Adrenal gland (tissue), 19 donors: ENCODE measurements at places on chromosomes 3 and 15. TPM values are rescaled to one million over a fixed set of nuclear protein-coding genes. Genes with fewer than 3 reads are reported as not detected.
A peak's percentile ranks its signal among the peaks of the same experiment; 100 is the strongest.

GRCh38 chr15:92817339-92817886 is 82.7 kb upstream of the CHD2 start:
- no peaks in the 10 kb centered on the region for H3K36me3 ChIP-seq
- DNase-seq = no peak
- no peak overlapping the region for H3K27ac ChIP-seq
- H3K4me1 ChIP-seq = peaks cover 30% of the 10 kb centered on the region

DNA sequence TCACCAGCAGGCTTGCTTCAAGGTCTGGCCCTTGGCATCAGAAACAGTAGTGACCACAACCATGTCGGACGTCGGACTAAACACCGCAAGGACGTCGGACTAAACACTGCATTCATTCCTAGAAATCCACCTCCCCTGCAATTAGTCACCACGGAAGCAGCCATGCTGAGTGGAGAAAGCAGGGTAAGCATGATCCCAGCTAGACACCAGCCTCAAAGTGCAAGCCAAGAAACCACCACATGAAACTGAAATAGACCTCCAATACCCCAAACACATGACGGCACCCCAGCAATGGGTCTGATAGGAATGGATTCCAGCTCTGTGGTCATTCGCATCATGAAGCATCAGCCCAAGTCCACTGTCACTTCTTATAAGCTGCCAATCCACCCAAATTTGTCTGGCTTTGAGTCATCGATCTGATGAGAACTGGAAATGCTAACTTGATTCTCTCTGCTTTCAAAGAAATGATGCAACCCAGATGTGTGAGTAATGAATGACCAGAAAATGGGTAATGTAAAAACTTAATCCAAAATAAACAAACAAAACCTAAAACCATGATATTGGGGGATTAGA is 348.3 kb upstream of the TMCO5A start:
- DNase-seq = no peak
- H3K27ac ChIP-seq = no peak overlapping the region
- H3K4me1 ChIP-seq = no peaks in the 10 kb centered on the region
- H3K27me3 ChIP-seq = no peaks in the 10 kb centered on the region
- H3K4me3 ChIP-seq = no peak overlapping the region

The UROC1 gene
- total RNA-seq = not detected

GRCh38 chr15:25175789-25176615 is 221.2 kb downstream of the SNRPN start:
- H3K4me3 ChIP-seq = no peak overlapping the region
- no peak overlapping the region for H3K27ac ChIP-seq
- no peaks in the 10 kb centered on the region for H3K27me3 ChIP-seq

- H3K4me3 ChIP-seq = no peak overlapping the region
- no peak overlapping the region for H3K27ac ChIP-seq
- peaks cover 4% of the 10 kb centered on the region for H3K27me3 ChIP-seq
- H3K36me3 ChIP-seq = no peaks in the 10 kb centered on the region
- H3K4me1 ChIP-seq = no peaks in the 10 kb centered on the region
These were observed 93.9 kb downstream of the WNT7A start for GRCh38 chr3:13785853-13786436.

DNA sequence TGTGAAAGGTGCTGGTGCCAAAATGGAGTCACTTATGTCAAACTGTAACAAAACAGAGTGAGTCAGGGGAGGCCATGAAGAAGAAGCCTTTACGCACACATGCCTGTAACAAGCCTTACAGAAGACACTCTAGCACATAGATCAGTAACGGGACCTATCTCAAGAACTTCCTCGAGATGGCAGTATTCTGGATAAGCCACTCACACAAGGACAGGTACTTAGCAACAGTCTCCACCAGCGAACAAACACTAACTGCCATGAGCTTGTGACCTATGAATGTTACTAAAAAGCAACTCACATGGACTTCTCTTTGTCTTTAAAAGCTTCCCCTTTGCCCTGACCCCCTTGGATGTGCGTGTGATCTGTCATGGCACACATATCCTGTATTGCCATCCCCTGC is 235.1 kb downstream of the CD47 start:
- H3K27ac ChIP-seq = no peak overlapping the region
- H3K27me3 ChIP-seq = no peaks in the 10 kb centered on the region
- no peak for DNase-seq
- no peak overlapping the region for H3K4me3 ChIP-seq
- H3K4me1 ChIP-seq = no peaks in the 10 kb centered on the region

- DNase-seq = no peak
- no peaks in the 10 kb centered on the region for H3K36me3 ChIP-seq
- no peaks in the 10 kb centered on the region for H3K27me3 ChIP-seq
- H3K27ac ChIP-seq = no peak overlapping the region
These were observed 78.1 kb downstream of the ADCY5 start for GRCh38 chr3:123370819-123371218.

The TMCC1 gene
- total RNA-seq = 21.6 TPM

DNA sequence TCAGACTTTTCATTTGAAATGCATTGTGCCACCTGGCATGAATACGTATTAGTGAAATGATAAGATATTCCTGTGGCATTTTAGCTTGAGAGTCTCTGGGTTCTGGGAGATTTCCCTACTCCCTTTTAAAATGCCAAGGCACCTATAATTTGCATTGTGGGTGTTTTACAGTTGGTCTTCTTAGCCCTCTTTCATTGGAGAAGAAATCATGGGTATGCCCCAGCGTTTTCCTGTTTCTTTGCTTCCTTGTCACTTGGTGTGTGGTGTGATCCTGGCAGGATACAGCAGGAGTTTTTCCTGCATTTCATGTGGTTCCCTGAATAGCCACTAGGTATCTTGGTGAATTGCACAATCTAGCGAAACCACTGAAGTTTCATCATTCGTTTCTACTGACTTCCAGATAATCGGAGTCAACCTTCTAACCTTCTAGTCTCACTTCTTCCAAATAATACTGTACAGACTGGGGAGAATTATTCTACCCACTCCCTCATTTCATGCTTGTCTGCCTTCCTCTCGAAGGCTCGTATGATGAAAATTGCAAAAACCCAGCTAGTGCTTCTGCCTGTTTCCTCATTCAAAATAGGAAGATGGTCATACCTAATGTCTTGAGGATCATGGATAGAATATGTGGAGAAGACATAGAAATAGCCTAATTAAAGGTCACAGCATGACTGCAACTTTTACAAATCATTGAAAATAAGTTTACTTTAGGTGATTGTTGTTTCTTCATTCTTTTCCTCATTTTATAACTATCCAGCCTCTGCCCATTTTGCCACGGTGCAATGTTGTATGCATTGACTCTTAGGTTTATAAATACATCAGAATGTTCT is 2.6 kb downstream of the BHLHE40 start:
- DNase-seq = peak; percentile 58
- no peaks in the 10 kb centered on the region for H3K27me3 ChIP-seq
- peaks cover 51% of the 10 kb centered on the region for H3K4me1 ChIP-seq
- peak overlapping the region; percentile 87 for H3K4me3 ChIP-seq

- H3K36me3 ChIP-seq = no peaks in the 10 kb centered on the region
- no peak overlapping the region for H3K27ac ChIP-seq
- DNase-seq = no peak
- H3K27me3 ChIP-seq = no peaks in the 10 kb centered on the region
These were observed 38.4 kb downstream of the PGPEP1L start for GRCh38 chr15:98969126-98969735.

The ZNF501 gene
- total RNA-seq = 4.6 TPM

GRCh38 chr3:155233213-155233612 is 60.3 kb downstream of the STRIT1 start:
- DNase-seq = peak; percentile 77
- no peaks in the 10 kb centered on the region for H3K36me3 ChIP-seq
- no peak overlapping the region for H3K4me3 ChIP-seq
- H3K27ac ChIP-seq = no peak overlapping the region

DNA sequence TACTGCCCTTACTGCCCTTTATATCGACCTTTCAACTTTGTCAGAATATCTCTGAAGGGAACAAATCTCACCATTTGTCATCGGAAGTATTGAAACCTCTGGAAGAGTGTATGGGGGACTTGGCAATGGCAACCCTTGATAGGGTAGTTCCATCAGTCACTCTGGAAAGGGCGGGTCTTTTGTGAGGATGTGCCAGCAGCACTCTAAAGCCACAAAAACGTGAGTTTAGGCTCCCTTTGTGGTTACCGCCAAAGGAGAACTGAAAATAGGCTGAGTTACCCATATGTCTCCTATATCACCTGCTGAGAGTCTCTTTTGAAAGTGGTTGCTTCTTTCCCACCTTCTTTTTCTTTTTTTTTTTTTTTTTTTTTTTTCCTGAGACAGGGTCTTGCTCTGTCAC is 296.8 kb upstream of the CHRM5 start:
- H3K4me1 ChIP-seq = no peaks in the 10 kb centered on the region
- no peak for DNase-seq
- no peaks in the 10 kb centered on the region for H3K27me3 ChIP-seq
- no peaks in the 10 kb centered on the region for H3K36me3 ChIP-seq

- H3K4me1 ChIP-seq = no peaks in the 10 kb centered on the region
- no peaks in the 10 kb centered on the region for H3K27me3 ChIP-seq
- DNase-seq = no peak
- no peak overlapping the region for H3K4me3 ChIP-seq
- no peaks in the 10 kb centered on the region for H3K36me3 ChIP-seq
- no peak overlapping the region for H3K27ac ChIP-seq
These were observed 400.4 kb downstream of the MAGI1 start for GRCh38 chr3:65638301-65638700.

- H3K4me3 ChIP-seq = no peak overlapping the region
- DNase-seq = no peak
- H3K27me3 ChIP-seq = peaks cover 3% of the 10 kb centered on the region
These were observed 130.3 kb downstream of the MINAR1 start for GRCh38 chr15:79562403-79562815.

The ADGRG7 gene
- total RNA-seq = not detected

GRCh38 chr3:81718311-81718710 is 43.1 kb downstream of the GBE1 start:
- no peak for DNase-seq
- no peak overlapping the region for H3K27ac ChIP-seq
- no peak overlapping the region for H3K4me3 ChIP-seq
- no peaks in the 10 kb centered on the region for H3K27me3 ChIP-seq
- peaks cover 8% of the 10 kb centered on the region for H3K4me1 ChIP-seq

DNA sequence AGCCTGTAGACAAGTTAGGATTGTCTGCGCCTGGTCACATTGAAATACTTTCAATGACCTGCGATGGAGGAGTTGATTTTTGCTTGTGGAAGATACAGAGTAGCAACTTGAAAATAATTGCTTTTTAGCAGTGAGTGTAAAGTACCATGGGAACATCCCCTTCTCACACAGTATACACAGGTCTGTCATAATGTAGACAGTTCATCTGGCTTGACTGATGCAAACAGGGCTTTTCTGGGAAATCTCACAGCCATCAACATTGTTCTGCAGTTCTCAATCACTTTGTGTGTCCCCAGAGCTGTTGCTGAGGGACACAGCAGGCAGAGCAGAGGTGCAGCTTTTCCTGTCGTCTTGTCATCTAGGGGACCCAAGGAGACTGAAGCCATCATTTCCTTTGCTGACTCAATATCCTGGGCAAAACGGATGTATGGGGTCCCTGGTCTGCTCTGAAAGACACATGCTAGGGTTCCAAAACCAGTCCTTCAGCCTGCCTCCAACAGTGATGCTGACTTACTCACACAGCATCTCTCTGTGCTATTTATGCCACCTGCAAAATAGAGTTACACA is 5.3 kb upstream of the REC114 start:
- H3K27me3 ChIP-seq = peaks cover 11% of the 10 kb centered on the region
- H3K27ac ChIP-seq = no peak overlapping the region
- no peaks in the 10 kb centered on the region for H3K4me1 ChIP-seq
- no peak overlapping the region for H3K4me3 ChIP-seq
